ENCODE measurements at places on chromosomes 16 and 17.

DNA sequence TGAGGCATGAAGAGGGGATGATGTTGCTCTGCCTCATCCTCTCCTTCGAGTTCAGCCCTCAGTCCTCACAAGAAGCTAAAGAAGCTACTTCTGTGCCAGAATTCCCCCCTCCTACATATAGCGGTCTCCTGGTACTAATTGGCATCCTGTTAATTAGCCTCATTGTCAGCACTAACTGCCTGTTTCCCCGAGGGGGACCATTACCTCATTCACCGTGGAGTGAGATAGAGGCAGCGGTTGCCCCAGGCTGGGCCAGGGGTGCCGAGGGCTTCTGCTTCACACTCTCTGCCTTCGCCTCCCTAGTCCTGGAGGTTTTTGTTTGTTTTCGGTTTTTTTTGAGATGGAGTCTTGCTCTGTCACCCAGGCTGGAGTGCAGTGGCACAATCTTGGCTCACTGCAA, 5.7 kb upstream of the MINK1 start:
- no peak for DNase-seq

DNA sequence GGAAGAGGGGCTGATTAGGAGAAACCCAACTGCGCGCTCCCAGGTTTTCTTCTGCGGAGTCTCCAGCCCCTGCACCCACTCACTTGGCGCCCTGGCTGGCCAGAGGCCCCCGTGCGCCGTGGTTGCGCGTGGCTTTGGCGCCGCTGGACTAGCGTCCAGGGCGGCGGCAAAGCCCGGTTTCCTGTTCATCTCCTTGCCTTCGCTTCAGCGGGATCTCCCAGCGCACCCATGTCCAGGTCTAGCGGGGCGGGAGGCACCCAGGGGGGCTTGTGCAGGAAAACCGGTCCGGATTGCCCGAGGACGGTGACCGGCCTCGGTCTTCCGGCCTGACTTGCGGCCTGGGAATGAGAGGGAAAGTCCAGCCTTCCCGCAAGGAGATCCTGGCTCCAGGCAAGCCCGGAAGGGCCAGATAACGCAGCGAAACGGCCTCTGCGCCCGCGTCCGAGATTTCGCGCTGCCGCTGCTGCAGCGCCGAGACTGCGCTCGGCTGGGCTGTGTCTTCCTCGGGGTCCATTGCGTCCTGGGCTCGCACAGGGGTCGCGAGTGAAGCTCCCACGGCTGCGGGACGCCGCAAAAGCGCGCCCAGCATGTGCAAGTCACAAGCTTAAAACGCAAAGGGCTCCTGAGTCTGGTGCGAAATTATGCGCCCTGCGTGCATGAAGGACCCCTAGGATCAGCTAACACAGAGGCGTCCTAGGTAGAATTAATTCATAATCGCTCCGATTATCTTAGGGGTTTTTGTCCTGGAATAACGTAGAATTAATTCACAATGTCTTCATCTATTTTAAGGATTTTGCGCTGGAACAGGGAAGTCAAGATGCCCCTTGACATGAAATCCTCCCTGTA, 5.7 kb downstream of the FOXF1 start:
- no peak for DNase-seq

DNA sequence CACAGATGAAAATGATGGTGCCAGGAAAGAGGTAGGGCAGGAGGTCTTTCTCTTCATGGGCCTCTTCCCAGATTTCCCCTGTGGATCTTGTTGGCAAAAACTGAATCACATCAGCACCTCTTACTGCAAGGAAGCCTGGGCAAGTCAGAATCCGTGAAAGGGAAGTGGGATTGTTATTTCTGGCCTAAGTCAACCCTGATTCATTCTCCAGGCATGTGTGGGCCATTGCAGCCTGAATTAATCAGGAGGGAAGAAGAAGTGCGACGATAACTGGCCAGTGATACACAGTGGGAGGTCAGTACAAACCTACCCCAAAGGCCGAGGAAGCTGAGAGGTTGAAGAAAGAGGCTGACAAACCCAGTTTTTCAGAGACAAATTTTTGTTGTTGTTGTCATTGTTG, 17.9 kb upstream of the NSMCE1 start:
- DNase-seq = no peak

DNA sequence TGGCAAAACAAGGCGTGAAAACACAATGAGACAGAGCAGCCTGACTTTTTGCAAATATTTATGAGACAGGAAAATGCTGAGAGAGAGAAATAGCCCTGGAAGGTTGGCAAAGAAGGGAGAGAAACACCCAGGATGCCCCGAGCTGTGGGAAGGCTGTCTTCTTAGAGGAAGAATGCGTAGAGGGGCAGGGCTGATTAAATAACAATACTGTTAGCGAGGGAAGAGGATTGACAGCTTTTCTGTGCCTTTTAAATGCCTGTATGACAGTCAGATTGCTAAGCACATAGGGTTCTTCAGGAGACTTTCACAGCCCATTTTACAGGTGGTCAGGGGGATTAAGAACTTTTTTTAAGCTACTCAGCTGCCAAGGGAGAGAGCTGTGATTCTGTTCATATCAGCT, 219.2 kb downstream of the SHISA9 start:
- no peak for DNase-seq

DNA sequence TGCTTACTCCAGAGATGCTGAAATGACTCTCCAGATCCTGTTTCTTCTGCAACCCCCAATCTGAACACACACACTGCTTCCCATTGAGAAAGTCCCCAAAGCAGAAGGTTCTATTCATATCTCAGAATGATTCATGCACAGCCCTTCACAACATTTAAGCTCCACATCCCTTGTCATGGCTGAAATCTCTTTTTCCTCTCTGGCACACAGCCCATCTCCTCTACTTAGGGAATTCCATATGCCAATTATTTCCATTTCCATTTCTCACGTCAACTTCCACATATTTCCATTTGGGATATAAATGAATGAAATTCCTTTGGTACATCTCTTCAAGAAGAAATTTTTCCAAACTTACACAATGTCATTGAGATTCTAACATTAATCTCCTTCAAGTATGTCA, 119.6 kb downstream of the CDH11 start:
- DNase-seq = no peak

DNA sequence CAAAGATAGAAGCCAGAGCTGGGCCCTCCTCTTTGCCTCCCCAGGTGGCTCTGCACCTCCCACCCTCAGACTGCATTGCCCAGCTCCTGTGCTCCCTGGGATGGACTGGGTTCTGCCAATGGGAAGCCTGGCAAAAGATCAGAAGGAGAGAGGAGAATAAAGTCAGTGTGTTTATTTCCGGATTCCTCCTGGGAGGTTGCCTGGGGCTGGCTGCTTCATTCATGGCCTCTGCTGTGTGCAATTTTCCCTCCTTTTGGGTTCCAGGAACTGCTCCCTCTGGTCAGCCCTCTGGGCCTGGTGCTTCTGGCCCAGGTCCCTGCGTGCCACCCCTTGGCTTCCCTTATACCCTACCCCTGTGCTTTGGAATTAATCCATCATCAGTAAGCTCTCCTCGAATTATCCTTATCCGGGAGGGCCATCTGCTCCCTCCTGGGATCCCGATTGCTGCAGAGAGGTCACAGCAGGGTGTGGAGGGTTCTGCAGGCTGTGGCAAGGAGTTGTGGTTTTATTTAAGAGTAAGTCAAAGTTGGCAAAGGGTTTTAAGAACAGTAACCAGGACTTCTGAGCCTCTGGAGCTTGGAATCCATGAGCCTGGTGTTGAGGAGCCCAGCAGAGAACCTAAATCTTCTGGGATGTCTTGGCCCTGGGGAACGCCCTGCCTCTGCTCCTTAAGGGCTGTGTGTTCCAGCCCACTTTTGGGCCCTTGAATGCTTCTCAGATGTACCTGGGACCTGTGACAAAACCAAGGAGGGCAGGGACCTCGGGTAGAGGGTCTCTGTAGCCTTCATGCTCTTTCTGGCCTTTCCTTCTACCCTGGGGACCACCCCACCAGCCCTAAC, 8.2 kb upstream of the MMP2 start:
- no peak for DNase-seq

GRCh38 chr17:79845601-79845949, 6.3 kb upstream of the CBX4 start:
- no peak for DNase-seq

DNA sequence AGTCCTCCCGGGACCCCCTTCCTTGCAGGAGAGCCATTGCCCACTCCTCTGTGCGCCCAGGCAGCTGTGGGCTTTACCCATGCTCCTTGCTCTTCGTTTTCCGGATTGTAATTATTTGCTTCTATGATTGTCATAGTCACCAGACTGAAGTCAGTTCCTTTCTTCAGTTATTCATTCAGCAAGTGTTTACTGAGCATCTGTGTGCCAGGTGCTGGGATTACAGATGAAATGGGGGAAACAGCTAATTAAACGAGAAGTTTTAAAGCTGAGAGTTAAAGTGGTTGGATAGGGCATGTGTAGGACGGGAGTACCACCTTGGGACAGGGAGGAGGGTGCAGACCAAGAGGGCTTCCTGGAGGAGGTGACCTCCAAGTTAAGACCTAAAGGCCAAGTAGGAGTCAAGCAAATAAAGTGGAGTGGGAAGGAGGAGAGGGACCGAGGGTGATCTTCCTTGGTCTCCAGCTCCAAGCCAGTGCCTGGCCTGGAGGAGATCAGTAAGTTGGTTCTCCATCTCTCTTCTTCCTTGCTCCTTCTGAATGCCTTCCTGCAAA, 126.6 kb downstream of the OR1D5 start:
- DNase-seq = no peak

DNA sequence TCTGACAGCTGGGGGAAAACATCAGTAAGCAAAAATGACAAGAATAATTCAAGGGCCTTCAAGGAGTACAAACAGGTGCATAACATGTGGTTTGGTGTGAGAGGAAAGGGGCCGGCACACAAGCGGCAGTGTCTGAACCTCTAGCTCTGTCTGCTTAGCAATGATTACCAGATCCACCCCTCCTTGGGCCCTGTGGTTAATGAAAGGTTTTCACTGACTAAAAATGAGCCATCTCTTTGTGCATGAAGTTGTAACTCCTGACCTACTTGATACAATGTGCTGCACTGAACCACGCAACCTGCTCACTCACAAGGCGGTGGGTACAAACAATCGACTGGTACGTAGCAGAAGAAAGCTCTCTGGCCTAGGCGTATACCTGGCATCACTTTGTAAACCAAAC, 15.1 kb downstream of the FAM117A start:
- peak; percentile 25 for DNase-seq

GRCh38 chr16:86317813-86318650, 192.3 kb upstream of the FOXF1 start:
- no peak for DNase-seq

- no peak for DNase-seq
These were observed 3.2 kb downstream of the SLC25A10 start for GRCh38 chr17:81715107-81715871.

DNA sequence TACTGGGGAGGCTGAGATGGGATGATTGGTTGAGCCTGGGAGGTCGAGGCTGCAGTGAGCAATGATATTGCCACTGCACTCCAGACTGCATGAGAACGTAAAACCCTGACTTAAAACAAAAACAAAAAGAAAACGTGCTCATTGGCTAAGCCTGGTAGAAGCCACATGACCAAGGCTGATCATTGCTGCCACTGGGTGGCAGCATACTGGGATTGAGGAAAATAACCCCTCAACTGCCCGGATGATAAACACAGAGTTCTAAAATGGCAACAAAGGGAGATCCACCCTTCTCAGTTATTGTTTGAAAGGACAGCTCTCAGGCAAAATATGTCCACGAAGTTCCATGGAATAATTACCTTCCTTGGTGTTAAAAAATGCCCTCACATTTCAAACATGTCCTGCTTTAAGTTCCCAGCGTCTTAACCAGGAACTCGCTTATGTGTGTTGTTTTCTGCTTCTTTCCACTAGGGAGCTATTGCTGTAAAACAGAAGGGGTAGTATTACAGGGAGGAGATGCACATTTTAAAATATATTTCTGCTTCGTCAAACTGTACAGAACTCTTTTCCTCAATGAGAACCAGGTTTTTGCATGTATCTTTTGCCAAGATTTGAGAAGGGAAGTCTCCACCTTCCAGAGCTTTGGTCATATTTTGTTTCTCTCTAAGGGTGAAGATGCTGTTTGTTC, 675.3 kb downstream of the MAF start:
- no peak for DNase-seq

GRCh38 chr16:72434159-72434558, 262.2 kb upstream of the PMFBP1 start:
- no peak for DNase-seq

DNA sequence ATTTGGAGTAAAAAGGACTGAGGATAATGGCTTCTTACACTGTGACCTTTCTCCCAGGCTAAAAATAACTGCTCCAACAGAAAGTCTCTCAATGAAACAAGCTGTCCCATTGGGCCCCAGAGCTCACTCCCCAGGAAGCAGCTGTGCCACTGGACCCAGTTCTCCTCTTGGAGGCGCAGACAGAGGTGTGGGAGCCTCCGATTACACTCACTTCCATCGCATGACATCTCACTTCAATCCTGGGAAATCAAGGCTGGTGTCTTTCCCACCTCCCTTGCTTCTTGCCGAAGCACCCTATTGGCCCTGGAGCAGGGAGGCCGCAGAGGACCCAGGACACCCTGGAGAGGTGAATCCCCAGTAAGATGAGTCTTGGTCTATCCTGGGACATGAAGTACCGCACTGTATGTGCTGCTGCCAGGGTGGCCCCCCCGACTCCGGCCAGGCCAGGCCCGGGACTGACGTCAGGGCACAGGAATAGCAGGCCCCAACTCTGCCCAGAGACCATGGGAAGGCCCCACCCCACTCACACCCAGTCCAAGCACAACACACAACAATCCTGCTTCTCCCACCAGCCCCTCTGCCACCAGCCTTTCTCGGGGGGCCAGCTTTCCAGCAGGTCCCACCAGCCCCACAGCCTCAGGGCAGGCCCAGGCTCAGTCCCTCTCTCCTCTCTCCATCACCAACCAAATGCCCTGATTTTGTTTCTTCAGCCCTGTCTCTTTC, 29.5 kb downstream of the SRL start:
- DNase-seq = no peak

GRCh38 chr17:8016632-8017424, 14.4 kb downstream of the GUCY2D start:
- no peak for DNase-seq

DNA sequence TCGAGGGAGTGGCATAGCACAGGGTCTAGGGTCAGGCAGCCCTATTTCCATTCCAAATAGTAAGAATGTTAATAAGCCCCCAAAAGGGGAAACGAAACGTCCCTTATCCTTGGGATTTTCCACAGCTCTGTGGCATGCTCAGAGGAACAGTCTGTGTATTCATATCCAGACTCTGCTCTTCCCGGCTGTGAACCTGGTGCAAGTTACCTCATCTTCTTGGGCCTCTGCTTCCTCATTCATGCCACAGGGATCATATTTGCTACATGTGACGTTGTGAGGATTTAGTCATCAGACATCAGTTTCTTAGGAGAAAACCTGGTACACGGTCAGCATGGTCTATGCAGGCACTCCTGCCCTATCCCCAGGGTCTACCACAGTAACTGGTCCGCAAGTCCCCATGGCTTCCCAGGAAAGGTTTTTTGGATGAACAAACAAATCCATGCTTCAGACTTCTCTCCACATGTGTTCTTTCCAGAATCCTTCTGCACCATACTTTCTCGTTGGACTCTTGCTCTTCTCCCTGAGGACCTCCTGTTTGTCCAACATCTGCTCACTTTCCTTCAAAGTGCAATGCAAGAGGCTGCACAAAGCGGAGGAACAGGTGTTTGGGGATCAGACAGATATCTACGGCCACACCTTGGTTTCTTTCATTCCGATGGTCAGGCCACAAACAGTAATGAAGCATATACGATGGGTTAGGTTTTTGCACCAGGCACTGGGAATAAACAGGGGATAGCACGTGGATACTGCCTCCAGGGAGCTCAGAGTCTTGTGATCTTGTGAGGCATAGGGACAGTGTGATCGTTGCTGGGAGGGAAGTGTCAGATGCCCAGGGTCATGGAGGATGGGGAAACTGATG, 17.7 kb downstream of the GLP2R start:
- no peak for DNase-seq

Data from T-helper 2 cell (primary cell).